ENCODE measurements at places on chromosomes 1 and 21.

DNA sequence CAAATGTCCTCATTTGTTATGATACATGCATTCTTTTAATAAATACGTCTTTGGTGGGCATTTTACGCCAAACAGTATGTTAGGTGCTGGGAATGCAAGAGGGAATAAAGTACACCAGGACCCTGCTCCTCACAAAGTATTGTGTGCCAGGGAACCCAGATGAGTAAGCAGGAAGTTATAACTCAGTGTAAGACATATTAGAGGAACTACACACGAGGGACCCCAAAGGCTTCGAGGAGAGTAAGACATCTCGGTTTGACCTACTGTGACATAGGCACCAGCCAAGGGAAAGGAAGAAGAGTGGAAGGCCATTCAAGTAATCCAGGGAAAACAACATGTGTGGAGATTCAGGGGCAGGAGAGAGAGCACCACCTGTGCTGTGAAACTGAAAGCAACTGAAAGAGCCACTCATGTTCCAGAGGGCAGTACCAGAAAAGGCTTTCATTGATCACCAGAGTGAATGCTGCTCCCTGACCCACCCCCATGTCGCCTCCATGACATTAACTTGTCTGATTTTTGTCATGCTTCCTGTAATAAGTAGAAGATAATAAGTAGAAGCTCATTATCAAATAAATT is 542.5 kb upstream of the PKN2 start:
- no peak for DNase-seq

DNA sequence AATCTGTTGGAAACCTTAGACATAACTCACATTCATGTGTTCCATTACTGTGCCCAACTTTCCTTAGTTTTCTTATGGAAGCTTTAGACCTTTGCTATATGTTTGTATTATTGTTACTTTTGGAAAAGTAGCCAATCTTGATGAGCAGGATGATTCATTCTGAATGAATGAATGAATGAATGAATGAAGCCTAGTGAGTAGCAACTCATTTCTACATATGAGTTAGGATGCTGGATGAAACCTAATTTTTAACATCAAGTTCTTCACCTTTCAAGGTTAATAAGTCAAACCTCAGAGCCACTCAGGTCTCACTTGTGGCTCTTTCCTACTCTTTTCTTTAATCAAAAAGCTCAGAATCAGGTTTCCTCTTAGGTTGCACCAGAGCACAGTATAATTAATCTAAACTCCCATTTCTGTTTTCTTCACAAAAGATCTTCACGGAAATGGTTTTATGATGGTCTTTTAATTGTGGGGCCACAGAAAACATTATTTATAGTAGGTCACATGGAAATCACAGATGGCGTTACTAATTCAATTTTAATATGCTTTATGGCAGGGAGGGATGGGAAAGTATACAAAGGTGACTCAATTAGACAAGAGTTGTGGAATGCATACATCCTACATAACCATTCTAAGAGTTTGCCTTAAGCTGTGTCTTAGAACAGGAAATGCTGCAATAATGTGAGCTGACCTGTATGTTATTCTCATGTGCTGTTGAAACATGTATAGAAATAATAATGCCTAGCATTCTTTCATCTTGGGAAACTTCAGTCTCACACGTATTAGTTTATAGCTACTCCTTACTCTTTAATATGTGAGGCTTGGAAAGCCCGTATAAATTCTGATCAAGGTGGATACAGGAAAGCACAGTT is 4.5 kb upstream of the DDX59 start:
- no peak for DNase-seq

DNA sequence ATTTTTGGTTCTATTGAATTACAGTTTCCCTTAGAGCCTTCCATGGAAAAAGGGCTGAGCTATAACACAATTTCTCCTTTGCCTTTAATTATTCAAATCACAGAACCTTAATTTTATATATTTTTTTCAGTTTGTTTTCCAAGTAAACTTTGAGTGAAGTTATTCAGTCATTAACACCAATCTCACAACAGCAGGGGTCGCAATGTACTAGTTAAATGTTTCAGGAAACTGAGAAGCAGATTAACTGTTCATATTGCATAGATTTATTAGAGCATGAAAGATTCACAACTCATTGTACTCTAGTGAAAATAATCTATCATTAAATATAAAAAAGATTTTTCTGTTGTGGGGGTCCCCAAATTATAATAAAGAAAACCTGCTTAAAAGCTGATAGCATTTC is 64.1 kb downstream of the KIFAP3 start:
- peak; percentile 21 for DNase-seq

DNA sequence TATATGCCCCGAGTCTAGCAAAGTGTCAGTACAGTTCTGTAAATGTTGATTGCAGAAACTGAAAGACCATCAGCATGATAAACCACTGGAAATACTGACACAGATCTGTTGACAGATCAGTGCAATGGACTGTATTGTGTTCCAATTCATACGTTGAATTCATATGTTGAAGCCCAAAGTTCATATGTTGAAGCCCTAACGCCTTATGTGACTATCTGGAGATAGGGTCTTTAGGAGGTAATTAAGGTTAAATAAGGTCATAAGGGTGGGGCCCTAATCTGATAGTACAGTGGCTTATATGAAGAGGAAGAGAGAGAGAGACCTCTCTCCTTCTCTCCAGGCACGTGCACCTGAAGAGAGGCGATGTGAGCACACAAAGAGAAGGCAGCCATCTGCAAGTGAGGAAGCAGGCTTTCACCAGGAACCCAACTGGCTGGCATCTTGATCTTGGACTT is 144.7 kb downstream of the MRPL39 start:
- no peak for DNase-seq

- DNase-seq: no peak
Measured at GRCh38 chr1:186231861-186232436, 143.1 kb downstream of the TPR start.

- no peak for DNase-seq
Measured at GRCh38 chr21:42239556-42239955, 20.6 kb downstream of the ABCG1 start.

DNA sequence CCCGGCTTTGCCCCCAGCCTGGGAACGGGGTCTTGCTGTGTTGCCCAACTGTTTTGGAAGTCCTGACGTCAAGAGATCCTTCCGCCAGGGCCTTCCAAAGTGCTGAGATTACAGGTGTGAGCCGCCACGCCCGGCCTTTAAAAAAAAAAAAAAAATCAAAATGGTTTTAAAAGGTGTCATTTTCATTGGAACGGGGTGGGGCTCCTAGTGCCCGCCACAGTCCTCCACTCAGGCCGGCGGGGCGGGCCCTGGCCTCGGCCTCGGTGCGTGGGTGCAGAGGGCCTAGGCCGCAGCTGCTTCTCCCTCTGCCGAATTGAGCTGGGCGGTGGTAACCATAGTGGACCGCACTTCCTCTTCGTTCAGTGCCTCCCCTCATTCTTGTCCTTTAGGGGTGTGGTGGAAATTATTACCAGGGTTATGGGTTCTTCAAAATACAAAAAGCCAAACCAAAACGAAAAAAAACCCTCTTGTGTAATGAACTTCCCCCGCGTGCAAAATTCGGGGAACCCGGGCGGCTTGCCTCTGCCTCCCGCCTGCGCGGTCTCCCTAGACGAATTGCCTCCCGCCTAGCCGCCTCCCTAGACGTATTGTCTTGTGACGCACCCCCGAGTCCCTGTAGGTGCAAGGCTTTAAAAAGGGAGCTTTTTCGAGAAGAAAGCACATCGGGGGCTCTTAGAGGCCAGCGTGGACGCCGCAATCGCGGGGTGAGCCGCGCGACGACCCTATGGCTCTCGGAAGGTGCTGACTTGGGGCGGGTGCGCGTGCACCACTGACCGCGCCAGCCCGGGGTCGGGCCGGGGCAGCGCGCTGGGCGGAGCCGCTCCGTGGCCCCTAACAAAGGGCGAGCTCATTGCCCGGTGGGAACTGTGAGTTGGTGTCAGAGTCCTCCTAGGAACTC is 10.5 kb upstream of the SPEN start:
- peak; percentile 99 for DNase-seq

GRCh38 chr1:223341121-223341520 is 22.9 kb downstream of the SUSD4 start:
- no peak for DNase-seq

- no peak for DNase-seq
Measured at GRCh38 chr1:58855274-58856165, 71.7 kb upstream of the JUN start.

- DNase-seq: no peak
Measured at GRCh38 chr1:56644919-56645676, at the start of gene PRKAA2. Gene PRKAA2 (plus strand): TSS chr1:56645314. CDS start chr1:56645388, 74 bp downstream.

- no peak for DNase-seq
Measured at GRCh38 chr21:42115136-42115683, 44.1 kb downstream of the UMODL1 start.

GRCh38 chr1:159250638-159251216 is 46.1 kb downstream of the ACKR1 start:
- peak; percentile 23 for DNase-seq

DNA sequence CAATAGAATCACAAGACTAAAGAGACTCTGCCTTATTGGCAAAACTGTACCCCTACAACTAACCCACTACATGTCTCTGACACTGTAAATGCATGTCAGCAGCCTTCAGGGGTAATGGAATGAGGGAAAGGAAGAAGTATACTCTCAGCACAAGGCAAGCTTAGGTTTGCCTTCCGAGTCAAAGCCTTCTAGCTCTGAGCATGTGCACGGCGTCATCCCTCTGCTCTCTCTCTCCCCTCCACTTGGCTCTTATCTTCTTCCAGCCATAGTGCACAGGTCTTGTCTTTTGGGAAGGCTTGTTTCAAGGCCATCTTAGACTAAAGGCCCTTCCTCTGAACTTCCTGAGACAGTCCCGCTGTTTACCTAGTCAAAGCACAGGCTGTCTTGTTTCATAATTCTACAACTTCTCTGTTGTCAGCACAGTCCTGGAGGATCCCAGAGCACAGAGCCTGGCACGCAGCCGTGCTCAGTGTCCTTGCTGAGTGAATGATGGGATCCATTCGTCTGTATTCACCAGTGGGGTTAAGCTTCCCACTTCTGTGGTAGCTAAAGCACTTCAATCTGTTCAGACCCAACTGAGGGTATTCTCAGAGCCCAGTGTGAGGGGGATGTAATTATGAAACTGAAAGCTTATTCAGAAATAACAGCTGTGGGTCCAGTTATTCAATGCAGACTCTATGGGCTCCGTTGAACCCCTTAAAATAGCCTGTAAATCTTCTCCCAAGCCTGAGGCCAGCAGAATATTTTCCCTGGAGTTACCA is 166.5 kb upstream of the PLD5 start:
- DNase-seq: no peak

DNA sequence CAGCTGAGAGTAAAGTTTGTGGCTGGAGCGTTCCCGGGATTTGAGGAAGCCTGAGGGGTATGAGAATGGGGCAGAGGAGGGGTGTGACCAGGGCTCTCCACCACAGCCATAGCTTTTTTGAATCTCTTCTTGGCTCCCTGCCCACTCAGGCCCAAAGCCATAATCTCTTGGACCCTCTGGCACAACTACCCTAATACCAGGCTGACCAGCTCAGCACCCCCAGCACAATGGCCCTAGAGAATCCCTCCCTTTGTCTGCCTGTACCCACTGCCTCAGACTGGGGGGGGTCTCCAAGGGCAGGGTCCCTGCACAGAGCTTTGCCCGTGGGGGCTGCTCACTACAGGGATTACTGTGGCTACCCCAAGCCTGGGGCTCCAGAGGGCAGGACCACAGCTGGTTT is 7.5 kb downstream of the DENND4B start:
- DNase-seq: no peak

DNA sequence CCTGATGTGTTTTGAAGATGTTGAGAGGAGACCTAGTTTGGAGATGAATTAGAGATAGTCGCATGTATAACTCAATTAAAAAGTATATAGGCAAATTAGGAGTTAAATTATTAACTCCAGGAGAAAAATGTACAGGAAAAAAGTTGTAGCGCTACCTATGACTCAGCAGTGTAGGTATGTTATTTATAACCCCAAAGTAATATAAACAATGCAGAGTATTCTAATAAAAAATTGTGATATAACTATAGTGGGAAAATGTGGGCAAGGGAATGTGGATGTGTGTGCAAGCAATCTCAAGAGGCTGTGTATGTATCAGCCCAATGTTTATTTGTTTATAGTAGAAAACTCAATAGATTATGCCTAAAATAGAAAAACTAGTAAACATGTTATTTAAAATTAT is 144.5 kb downstream of the BRINP2 start:
- no peak for DNase-seq

- DNase-seq: no peak
Measured at GRCh38 chr1:210311726-210312493, 16.8 kb upstream of the HHAT start.

GRCh38 chr21:19864476-19864875 is 1133.7 kb upstream of the NCAM2 start:
- DNase-seq: no peak

- DNase-seq: no peak
Measured at GRCh38 chr1:212775241-212775640, 16.3 kb downstream of the NSL1 start.

DNA sequence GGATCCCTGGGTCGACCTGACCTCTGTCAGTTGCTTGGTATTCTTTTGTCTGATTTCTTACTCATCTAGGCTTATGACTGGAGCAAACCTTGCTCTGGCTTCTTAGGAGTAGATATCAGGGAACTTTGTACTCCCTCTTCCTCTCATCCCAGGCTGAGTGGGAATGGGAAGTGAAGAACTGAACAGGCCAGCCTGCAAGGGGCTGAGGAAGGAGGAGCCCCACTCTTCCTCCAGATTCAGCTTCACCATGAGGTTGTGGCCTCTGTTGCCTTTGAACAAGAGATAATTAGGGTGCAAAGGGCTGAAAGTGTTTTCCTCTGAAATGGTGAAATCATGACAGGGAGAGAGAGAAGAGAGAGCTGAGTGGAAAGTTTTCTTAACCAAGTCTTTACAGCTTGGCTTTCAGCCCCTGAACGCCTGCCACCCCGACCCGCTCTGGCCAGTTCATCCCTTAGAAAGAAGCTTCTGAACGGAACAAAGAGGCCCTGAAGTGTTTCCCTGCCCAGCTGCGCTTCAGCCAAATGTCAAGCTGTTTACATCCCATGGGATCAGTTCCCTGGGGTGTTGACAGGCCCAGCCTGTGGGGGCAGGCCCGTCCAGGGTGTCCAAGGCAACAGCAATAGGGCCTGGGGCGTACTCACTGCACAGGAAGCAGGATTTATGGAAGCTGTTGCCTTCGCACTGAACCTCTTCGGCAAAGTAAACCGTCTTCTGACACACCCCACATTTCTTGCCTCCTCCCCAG is 11.2 kb downstream of the CSRP1 start:
- DNase-seq: no peak

DNA sequence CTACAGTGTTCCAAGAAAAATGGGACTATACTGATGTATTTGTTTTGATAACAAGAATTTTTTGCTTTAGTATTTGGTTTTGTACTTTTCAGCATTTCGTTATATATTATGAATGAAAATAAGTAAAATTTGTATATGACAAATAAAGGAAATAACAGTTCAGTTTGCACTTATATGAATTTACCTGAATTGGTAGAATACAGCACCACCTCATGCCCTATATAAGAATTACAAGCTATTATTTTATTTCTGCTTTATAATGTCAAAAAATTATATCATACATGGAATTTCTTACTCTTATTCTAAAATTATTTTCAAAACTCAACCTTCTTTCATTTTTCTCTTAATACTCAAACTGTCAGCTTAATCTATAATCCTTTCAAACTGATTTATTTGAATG is 14.6 kb downstream of the EFCAB7 start:
- DNase-seq: no peak
